ENCODE measurements at places on chromosomes 4 and X.

DNA sequence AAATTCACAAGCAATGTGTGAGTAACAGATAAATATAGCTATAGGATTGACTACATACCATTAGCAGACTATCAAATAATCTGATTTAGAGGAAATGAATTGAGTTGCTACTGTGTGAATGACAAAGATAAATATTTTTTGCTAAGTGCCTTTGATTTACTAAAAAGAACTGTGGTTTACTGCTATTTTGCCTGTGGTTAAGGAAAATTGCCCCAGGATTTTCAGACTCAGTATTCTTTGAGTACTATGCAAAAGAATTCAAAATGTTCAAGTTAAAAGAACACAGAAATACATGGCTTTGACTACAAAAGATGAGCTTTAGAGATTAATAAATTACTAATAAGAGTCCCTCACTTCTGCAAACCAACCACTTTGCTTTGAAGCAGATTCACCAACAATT is 853.8 kb downstream of the ADGRL3 start:
- no peak for DNase-seq

DNA sequence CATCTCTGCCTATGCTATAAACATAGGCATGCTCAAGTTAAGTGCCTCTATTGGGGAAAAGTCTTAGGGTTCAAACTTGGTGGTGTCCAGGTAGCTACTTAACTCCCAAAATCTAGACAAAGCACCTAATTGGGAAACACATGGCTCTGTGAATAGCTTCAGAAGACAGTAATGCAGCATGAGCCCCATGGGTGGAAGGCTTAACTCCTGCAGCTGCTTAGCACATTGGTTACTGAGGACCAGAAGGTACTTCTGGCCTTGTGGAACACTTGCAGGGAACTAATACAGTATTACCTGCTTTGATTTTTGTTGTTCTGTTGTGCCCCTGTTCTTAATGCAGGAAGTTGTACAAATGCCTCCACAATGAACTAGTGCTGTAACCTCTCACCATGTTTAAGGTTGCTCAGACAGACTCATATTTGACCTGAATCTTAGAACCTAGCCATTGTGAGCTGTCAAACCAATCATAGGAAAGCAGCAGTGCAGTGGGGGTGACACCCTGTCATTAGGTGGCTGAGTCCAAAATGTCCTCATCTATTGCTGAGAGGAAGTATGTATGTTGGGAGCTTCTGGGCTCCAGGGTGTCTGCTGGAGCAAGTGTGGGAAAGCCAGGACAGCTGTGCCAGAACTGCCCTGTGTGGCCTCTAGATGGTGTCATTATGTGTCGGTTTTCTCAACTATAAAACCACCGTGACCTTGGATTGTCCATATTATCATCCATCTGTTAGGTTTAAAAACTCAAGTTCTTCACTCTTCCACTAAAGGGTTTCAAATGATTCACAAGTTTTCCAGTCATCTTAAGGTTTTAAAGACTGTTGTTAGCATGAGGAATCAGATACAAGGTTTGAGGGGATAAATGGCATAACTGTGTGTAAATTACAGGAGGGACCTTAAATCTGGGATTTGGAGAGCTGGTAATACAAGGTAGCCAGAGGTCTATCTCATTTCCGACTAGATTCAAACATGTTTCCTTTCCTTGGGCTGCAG is 69.9 kb upstream of the WDR1 start:
- no peak for DNase-seq

- no peak for DNase-seq
Observed at GRCh38 chr4:137467537-137467936, 64.8 kb downstream of the PCDH18 start.

- peak; percentile 56 for DNase-seq
Observed at GRCh38 chrX:40153345-40154249, 55.8 kb upstream of the BCOR start.

DNA sequence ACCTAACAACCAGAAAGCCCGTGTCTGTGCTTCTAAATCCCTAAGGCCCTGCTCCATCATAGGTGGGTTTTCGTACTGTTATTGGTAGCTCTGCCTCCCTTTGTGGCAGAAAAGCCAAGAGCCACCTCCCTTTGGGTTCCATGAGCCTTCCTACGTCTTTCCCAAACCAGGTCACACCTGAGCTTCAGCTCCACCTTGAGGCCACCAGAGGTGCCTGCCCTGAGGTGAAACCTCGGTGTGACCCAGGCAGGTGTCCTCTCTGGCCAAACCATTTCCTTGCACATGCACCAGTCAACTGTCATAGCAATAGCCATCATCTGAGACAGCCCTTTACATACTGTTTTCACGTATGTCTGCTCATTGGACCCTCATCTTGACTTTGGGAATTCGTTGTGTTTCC is 188.0 kb upstream of the RBPJ start:
- DNase-seq, result no peak

DNA sequence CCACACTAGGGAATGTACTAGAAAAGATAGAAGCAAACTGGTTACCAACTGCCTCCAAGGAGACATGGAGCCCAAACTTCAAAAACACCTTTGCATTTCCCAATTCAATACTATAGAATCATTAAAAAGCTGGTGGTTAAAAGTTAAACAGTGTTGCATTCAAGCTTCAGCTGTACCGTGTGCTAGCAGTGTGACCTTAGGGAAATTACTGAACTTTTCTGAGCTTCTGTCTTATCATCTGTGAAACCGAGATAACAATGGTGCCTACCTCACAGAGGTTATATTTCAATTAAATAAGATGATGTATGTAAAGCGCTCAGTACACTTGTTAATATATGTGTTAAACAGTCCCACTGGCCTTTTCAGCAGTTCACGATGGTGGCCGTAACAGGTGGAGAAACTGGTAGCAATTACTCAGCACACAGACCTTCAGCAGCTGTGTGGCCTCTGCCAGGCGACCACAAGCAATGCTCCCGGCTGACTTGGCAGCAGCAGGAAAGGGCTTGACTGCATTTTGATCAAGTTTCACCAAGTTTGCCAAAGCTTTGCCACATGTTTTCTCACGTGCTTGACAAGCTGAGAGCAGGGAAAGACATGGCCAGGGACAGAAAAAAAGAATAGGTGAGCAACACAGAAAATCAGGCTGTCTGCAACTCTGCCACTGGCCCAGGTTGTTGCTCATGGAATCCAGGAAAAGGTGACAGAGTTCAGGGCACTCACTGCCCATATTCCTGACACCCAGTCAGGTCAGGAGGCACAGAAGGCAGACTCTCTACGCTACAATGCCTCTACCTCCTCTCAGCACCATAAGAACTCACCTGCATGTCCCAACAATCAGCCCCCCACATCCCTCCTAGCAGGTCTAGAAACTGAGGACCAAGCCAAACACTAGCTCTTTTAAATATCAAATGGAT is 72.1 kb downstream of the PARM1 start:
- no peak for DNase-seq

- DNase-seq, result no peak
Observed at GRCh38 chr4:73221734-73222133, 36.9 kb downstream of the ANKRD17 start.

All from NCI-H774 (cell line).